ENCODE measurements at places on chromosomes 11 and 22. TPM values are rescaled to one million over a fixed set of nuclear protein-coding genes. Genes with fewer than 3 reads are reported as not detected.

The SLC25A18 gene
- total RNA-seq, result not detected

The APOBEC3G gene
- 2.1 TPM for total RNA-seq

The E2F8 gene
- total RNA-seq, result 1.0 TPM

The IRAG1 gene
- total RNA-seq, result 0.18 TPM

The PGR gene
- not detected for total RNA-seq

The MUC6 gene
- total RNA-seq, result not detected

The APOA5 gene
- total RNA-seq, result not detected

The POU2AF3 gene
- total RNA-seq, result not detected

The YPEL4 gene
- 0.28 TPM for total RNA-seq

The OSM gene
- total RNA-seq, result not detected

The FAM89B gene
- 22.1 TPM for total RNA-seq

The CNTN5 gene
- not detected for total RNA-seq

The SOX10 gene
- not detected for total RNA-seq

The C11orf16 gene
- total RNA-seq, result not detected

The OR51I1 gene
- not detected for total RNA-seq

The OR8H2 gene
- not detected for total RNA-seq

The PATE2 gene
- total RNA-seq, result 0.09 TPM

The HBE1 gene
- total RNA-seq, result not detected

The DEUP1 gene
- total RNA-seq, result not detected

The MDK gene
- 27.8 TPM for total RNA-seq

The SLC7A4 gene
- total RNA-seq, result not detected

The TP53I11 gene
- total RNA-seq, result 28.9 TPM

The OR2AT4 gene
- not detected for total RNA-seq

The OLFML1 gene
- 0.09 TPM for total RNA-seq

The CARD10 gene
- total RNA-seq, result 52.6 TPM

The OR2AG1 gene
- not detected for total RNA-seq

The BLID gene
- total RNA-seq, result 1.6 TPM

The OR5A1 gene
- not detected for total RNA-seq

The RAB38 gene
- 2.7 TPM for total RNA-seq

The PGA5 gene
- total RNA-seq, result not detected

The TMPRSS13 gene
- not detected for total RNA-seq

The OR8G5 gene
- not detected for total RNA-seq

The DMC1 gene
- total RNA-seq, result 1.6 TPM

The MRGPRX4 gene
- not detected for total RNA-seq

The LAYN gene
- 7.2 TPM for total RNA-seq

The FZD4 gene
- total RNA-seq, result 110 TPM

The C22orf42 gene
- not detected for total RNA-seq

The COA4 gene
- 77.1 TPM for total RNA-seq

The C11orf42 gene
- not detected for total RNA-seq
